ENCODE measurements at places on chromosomes 5 and 9. TPM values are rescaled to one million over a fixed set of nuclear protein-coding genes. Genes with fewer than 3 reads are reported as not detected.

- peaks cover 16% of the 10 kb centered on the region for H3K36me3 ChIP-seq
- no peak overlapping the region for H3K27ac ChIP-seq
- no peak for DNase-seq
- H3K4me3 ChIP-seq, result no peak overlapping the region
Measured at GRCh38 chr5:14424011-14424685, 157.4 kb upstream of the OTULINL start.

KIF4B gene
- not detected for total RNA-seq

TBC1D2 gene
- 22.3 TPM for total RNA-seq

DNA sequence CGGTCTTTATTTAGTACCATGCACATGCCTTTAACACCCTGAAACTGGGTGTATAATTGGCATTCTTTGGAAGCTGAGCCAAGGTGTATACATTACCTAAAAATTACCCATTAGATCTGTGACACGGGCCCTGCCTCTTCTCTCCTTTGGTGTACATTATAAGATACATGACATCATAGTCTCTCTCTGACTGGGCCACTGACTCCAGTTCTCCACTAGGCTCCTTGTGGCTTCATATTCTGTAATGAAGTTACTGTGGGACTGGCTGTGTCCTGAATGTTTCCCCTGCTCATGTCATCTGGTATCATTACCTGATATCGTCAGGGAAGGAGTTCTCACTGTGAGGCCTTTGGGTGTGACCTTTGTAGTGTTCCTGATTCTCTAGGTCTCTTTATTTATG lies 65.5 kb downstream of the NREP start:
- no peak overlapping the region for H3K27ac ChIP-seq
- no peaks in the 10 kb centered on the region for H3K36me3 ChIP-seq
- no peaks in the 10 kb centered on the region for H3K27me3 ChIP-seq
- no peak overlapping the region for H3K4me3 ChIP-seq

DNA sequence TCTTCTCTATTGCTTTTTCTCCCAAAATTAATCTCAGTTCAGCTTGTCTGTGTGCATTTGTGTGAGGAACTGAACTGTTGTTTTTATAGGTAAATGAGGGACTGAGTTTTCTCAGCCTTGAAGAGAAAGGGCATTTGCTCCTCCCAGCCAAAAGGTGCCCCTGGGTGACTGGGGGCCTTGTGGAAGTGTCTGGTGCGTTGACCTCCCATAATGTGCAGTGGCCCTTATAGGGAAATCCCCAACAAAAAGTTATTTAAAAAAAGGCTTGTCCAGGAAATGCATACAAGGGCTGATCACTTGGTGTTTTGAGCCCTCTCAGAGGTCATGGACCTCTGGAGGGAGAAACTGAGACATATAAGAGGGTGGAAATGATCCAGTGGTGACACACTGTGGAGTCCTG lies 239.7 kb upstream of the KLF9 start:
- no peak overlapping the region for H3K4me3 ChIP-seq
- H3K27me3 ChIP-seq, result no peaks in the 10 kb centered on the region
- DNase-seq, result no peak
- no peaks in the 10 kb centered on the region for H3K36me3 ChIP-seq

- H3K36me3 ChIP-seq, result no peaks in the 10 kb centered on the region
- no peak overlapping the region for H3K27ac ChIP-seq
- peaks cover 12% of the 10 kb centered on the region for H3K4me1 ChIP-seq
- H3K4me3 ChIP-seq, result no peak overlapping the region
- no peak for DNase-seq
Measured at GRCh38 chr5:179323026-179323870, 22.0 kb downstream of the ADAMTS2 start.
